Activated CD8-positive, alpha-beta memory T cell treated with anti-CD3 and anti-CD28 coated beads, Interleukin-2, amount 50 U/mL, for 4 hours (primary cell): ENCODE measurements at places on chromosomes 7 and 10.

GRCh38 chr7:41219276-41219675, 483.6 kb downstream of the INHBA start:
- no peak for DNase-seq

- no peak for DNase-seq
Observed at GRCh38 chr10:74745449-74745848, 81.0 kb upstream of the KAT6B start.

DNA sequence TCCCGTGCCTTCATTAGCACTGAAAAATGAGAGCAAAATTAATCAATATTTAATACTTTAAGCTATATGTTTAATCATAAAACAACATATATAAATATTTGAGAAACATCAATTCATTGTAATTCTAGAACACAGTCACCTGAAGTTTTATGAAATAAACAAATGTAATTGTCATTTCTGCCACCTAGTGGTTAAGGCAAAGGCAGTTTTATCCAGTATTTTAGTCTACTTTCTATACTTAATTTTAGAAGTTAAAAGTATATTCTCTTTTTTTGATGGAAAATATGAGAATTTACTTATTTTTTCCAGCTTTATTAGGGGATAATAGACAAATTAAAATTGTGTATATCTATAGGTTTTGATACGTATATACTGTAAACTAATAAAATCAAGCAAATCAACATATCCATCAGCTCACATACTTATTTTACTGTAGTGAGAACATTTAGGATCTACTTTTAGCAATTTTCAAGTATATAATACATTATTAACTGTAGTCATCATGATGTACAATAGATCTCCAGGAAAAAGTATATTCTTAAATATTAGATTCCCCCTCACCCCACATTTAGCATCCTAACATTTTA, 16.9 kb downstream of the PCGF6 start:
- no peak for DNase-seq

DNA sequence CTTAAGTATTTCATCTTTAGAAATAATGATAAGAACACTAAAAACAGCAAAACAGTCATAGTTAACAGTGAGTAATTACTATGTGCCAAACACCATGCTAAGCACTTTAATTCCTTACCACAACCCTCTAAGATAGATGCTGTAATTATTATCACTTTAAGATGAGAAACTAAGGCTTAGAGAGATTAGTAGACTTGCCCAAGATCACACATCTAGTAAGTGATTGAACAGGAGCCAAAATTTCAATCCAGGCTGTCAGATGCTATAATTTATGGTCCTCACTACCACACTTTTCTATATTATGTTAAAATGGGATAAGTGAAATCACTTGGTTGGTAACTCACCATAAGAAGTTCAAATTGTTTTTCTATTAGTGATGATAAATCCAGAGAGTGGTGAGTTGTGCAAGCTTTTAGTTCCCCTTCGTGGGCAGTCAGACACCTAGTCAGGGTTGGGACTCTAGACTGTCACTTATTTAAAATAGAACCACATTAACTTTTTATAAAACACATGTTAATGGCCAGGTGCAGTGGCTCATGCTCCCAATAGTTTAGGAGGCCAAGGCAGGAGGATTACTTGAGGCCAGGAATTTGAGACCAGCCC, 85.9 kb upstream of the GATA3 start:
- no peak for DNase-seq

GRCh38 chr10:69172241-69172982, 7.6 kb upstream of the SUPV3L1 start:
- DNase-seq: no peak

- no peak for DNase-seq
Observed at GRCh38 chr10:19713800-19714525, 102.3 kb upstream of the PLXDC2 start.

GRCh38 chr10:103666087-103666761, 172.7 kb downstream of the NEURL1 start:
- DNase-seq: no peak

DNA sequence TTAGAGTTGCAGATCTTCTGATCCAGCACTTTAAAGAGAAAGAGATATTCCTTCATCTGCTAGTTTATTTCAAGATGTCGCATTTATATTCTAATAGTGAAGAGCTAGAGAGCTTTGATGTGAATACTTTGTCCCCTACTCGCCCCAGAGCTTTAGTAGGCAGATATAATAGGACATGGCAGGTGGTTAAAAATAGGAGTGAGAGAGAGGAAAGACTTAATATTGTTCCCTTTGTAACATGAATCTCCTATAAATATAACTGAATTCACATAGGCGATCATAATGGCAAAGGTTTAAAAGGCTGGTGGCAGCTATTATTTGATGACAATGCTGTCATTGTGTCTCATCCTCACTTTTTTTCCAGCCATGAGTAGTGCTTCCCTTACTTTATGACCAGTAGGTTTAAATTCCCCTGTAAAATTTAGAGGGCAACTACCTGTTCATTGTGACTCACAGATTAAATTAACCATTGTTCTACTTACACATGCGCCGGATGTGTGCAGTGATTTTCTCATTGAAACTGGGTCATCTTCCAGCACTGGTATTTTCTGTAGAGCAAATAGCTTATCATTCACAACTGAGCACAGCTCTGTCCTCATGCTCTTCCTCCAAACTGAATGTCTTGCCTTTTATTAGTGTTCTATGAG, 906.7 kb upstream of the CELF2 start:
- DNase-seq: no peak

- no peak for DNase-seq
Observed at GRCh38 chr10:78450239-78450638, 416.6 kb downstream of the RPS24 start.

- no peak for DNase-seq
Observed at GRCh38 chr7:101166648-101166908, 1.2 kb upstream of the VGF start.

DNA sequence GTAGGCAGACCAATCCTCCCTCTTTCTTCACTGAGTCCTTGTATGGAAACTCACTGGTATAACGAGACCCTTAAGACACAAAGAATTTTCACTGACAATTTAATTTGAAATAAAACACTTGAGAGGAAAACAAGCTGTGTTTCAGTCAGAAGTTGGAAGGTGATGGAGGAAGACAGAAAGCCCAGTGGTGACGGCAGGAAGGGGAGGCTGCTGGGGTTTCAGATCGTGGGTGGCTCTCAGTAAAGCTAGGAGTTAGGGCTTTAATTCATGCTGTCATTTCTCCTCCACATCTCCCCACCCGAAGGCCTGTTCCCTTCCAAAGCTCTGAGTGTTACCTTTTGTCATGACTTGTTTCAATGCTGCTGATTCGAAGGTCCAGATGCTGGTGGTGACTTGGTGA, 605.2 kb upstream of the DPP6 start:
- DNase-seq: no peak

- no peak for DNase-seq
Observed at GRCh38 chr7:155168597-155169480, 98.7 kb downstream of the HTR5A start.

DNA sequence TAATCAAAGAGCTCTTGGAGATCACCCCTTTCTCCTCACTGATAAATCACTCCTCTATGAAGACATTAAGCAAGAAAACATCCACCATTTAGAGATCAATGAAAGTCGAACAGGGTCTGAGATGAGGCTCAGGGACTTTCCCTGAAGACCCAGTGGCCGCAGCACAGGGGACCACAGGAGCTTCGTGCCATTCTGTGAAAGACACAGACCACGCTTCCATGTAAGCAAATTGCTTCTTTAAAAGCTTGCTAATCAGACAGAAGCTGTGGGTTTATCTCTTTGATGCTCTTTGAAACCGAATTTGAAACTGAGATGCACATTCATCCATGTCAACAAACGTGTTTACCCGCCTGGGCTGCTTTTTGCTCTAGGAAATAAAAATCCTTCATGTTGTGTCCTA, 231.9 kb upstream of the PPP2R2D start:
- no peak for DNase-seq

- no peak for DNase-seq
Observed at GRCh38 chr7:55555160-55555559, 17.1 kb downstream of the VOPP1 start.

DNA sequence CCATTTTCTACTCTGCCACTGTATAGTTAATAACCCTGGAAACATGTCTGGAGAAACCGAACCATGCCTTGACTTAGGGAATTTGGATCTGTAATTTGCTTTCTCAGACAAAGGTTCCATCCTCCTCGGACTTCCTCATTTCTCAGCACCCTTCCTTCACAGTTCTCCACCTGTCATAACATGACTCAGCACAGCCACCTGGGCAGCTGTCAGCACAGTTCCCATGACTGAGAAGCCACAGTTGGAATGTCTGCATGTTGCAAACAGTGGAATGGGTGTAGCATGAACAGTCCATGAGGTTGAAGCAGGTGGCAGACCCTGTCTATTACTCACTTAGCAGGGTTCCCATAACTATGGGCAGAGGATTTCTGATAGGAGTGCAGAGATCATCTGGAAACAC, 634 bp upstream of the OR9A4 start:
- DNase-seq: no peak

DNA sequence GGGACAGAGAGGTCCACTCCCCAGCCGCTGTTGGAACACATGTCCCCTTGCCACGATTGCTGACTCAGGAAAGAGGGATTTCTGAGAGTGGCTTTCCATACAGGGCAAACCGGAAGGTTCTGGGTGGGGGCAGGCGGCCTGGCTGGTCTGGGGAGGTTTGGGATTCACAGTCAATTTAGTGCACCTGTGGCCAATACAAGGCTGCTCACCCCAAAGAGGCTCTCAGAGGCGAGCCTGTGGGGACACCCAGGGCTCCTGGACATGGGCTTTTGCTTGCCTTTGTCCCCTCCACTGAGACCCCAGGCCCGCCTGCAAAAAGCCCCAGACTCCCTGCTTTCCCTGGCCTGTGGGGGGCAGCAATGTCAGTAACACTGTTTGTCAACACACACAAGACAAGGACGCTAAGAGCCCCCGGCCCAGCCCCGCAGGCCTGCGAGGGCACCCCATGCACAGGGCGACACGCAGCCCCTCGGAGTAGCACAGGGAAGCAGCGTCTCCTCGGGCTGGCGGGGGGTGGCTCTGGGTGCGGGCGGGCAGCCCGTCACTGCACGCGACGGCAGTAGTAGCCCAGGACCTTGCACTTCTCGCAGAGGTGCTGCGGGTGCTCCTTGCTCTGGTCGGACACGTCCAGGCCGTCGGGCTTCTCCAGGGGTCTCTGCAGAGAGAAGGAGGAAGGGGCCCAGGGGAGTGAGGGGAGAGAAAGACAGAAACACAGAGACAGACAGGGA, 38.7 kb downstream of the PPIF start:
- DNase-seq: peak; percentile 13

DNA sequence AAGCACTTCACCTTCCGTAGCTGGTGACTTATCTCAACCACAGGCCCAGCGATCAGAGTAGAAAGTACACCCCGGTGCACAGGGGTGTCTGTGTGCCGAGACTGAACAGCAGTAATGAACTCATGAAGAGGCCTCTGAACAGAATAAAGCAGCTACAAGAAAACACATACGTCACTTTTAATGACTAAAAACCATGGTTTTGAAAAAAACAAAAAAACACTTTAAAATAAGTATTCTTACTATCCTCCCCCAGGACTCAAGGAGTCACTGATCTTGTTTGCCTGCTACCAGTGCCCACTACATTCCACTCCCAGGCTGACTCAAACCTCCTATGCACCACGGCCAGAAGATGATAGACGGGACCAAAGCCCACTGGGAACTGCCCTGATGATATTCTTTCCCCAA, 53.8 kb downstream of the NCAPG2 start:
- no peak for DNase-seq

- DNase-seq: no peak
Observed at GRCh38 chr7:23016345-23017253, 2.7 kb upstream of the HYCC1 start.

DNA sequence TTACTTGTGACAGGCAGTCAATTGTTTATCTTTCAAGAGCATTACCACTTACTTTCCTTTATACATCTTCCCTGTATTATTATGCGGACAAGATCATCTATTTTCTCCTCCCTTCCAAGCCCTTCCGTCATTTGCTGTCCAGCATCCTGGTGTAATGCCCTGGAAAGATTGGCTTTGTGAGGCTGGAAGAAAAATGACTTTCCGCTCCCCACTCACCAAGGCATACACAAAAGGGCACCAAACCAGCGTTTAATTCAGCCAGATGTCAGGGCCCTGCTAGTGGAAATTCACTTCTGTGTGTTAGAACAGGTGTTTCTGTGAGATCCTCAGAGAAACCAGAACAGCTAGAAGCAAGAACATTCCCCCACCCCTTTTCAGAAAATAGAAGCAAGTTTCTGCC, 128.1 kb upstream of the NANOS1 start:
- no peak for DNase-seq
